ENCODE measurements at places on chromosomes 12 and 14. TPM values are rescaled to one million over a fixed set of nuclear protein-coding genes. Genes with fewer than 3 reads are reported as not detected.

Gene SIRT4
- 4.1 TPM for polyA plus RNA-seq

DNA sequence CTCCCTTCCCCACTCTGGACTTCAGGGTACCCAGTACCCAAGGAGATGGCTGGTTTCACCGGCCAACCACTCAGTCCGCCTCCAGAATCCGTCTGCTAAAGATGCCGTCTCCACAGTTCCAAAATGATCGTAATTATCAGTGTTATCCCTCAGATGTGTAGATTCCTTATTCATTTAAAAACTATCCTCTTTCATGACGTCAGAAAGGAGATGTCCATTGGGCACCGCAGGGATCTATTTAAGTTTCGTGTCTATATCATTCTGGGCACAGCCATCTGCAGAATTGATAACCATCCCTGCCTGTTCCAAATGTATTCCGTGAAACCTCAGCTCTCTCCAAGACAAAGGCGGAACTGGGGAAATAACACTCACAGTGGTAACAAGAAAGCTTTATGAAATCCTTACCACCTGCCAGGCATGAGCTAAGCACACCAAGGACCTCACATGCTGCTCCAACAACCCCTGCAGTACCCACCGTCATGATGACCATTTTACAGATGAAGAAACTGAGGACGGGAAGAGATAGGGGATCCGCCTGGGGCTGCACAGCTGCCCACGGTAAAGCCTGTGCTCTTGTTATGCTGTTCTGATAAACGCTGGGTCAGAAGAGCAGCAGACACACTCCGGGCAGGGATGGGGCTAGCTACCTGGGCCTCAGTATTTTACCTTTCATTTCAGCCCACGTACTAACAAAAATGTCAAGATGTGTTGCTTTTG, 90.0 kb downstream of the BCL11B start:
- DNase-seq: no peak

DNA sequence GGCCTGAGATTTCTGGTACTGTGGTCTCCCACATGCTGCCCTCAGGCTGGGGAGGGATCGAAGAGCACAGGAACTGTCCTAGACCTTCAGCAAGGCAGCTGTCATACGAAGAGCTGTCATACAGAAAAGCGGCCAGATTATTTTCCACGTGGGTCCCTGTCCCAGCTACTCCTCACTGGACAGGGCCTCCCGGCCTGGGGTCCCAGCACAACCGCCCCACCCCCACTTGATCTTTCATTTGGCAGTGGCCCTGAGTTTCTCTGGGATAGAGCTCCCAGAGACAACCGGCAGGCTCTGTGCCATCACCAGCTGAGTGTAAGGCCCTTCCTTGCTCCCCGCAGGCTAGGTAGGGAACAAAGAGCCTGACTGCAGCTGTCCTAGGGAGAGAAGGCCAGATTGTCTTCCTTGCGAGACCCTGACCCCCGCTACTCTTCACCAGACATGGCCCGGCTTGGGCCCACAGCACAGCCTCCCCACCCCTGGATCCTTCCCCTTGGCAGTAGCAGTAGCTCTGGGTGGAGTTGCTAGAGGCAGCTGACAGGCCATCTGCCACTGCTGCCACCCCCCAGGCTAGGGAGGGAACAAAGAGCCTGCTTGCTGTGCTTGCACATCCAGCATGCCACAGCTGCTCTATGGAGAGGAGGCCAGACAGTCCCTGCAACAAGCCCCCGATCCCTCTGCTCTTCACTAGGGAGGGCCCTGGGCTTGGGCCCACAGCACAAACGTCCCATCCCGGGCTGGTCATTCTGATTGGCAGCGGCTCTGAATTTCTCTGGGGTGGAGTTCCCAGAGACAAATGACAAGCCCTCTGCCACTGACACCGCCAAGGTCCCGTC, 3.1 kb upstream of the OR4N2 start:
- no peak for DNase-seq

GRCh38 chr12:76529226-76529918, 30.2 kb downstream of the OSBPL8 start:
- no peak for DNase-seq
